Glutamatergic neuron (in vitro differentiated cells): ENCODE measurements at places on chromosomes 2 and 18.

GRCh38 chr18:61892683-61893308 is at the start of gene RNF152:
TSS of gene RNF152 (minus strand) at chr18:61893007. CDS start at chr18:61816463, 76,544 bp downstream.
- DNase-seq: peak; percentile 60

DNA sequence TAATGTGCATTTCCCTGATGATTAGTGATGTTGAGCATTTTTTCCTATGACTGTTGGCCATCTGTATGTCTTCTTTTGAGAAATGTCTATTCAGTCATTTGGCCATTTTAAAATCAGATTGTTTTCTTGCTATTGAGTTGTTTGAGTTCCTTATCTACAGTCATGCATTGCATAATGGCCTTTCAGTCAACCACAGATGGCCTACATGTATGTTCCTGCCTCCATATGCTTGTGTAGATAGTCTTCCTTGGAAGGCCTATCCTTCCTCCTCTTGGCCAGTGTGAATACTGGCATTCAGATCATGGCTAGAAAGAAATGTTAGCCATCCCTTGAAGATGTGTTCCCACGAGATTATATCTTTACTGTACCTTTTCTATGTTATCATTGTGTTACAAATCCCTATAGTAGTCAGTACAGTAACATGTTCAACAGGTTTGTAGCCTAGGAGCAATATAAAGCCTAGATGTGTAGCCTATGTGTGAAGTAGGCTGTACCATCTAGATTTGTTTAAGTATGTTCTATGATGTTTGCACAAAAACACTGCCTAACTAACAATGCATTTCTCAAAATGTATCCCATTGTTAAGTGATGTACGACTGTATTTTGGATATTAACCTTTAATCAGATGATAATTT is 65.6 kb upstream of the CD302 start:
- DNase-seq: no peak

DNA sequence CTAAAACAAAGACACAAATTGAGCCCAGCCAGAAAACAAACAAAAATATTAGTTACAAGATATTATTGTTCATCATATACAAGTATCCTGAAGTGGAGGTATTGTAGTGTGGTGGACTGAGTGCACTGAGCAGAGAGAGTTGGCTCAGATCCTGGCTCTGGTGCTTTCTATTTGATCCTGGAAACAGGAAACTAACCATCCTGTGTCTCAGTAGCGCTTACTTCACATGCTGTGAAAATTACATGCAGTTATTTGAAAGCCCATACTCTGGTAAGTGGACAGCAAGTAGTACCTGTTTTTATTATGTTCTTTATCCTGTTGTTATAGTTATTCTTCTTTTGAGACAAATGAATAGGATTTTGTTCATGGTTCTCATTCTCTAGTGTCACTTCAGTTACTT is 84.3 kb upstream of the CRIM1 start:
- DNase-seq: no peak

GRCh38 chr2:127194447-127194846 is 25.7 kb downstream of the CYP27C1 start:
- DNase-seq: no peak

DNA sequence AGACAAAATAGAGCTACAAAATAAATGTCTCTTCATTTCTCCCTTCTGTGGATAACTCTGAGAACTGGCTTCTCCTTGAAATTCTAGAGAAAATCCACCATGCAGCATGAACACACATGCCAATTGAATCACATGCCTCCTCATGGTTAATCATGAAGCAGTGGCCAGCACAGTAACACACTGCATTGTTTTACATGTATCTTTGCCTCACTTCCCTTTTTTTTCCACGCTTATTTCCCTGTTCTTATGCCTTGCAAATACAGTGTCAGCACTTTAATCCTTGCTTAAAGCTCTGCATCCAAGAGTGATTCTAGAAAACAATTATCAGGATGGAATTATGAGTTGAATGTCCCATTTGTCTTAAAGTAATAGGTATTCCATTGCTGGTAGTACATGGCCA is 50.3 kb upstream of the ZBTB7C start:
- DNase-seq: no peak

- no peak for DNase-seq
Observed at GRCh38 chr18:21315741-21316197, 73.7 kb downstream of the GREB1L start.

GRCh38 chr2:235026649-235027557 is 75.1 kb downstream of the SH3BP4 start:
- no peak for DNase-seq

- no peak for DNase-seq
Observed at GRCh38 chr2:112997151-112997550, 8.1 kb upstream of the IL36A start.

- no peak for DNase-seq
Observed at GRCh38 chr2:112137516-112138158, 548 bp upstream of the FBLN7 start.

DNA sequence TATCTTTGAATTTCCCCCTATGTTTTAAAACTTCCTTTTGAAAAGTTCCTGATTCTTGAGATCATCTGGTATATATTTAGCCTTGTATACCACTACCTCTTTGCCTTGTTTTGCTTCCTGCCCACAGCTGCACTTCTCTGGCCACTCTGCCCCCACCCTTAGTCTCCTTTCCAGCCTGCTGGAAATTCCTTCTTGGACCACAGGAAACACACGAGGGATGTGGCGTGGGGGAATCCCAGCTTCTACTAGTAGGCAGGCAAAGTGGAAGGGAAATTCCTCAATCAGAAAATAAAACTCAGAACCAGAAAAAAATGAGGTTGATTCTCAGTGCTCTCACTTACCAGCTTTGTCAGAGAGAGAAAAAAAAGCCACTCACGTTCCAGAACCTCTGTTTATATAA is 13.4 kb downstream of the IL18RAP start:
- DNase-seq: no peak

- DNase-seq: no peak
Observed at GRCh38 chr2:126921066-126921465, 22.4 kb downstream of the TEX51 start.

DNA sequence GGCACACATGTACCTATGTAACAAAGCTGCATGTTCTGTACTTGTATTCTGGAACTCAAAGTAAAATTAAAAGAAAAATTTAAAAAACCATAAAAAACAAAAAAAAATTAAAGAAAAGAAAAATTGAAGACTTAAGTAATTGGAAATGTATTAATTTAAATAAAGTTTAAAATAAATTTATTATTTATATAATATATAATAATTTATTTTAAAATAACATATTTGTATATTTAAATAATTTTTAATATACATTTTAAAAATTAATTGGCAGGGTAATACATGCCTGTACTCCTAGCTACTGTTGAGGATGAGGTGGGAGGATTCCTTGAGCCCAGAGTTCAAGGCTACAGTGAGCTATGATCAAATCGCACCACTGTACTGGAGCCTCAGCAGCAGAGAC is 1830.6 kb upstream of the CELF4 start:
- DNase-seq: no peak

DNA sequence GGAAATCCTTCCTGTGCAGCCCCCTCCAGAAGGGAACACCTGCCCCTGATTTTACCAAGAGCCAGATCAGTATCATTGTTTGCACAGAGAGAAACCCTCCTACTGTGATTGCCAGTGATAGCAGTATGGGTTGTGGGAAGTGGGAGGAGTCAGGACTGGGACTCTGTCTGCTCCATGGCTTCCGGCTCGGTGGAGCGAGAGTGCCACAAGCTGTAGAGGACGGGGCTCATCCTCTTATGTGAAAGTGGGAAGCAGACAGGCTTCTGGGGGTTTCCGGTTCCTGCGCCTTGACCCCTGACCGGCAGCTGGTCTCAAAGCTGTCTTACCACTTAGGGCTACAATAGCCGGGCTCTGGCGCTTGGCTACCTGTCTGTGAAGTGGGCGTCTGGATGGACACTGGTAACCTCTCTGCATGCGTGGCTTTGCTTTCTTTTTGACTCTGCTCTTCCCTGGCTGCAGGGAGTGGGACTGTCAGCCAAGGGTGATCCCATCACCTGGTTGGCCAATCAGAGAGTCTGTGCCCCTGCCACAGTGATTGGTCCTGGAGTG is 79.7 kb downstream of the BCL2L11 start:
- DNase-seq: no peak

DNA sequence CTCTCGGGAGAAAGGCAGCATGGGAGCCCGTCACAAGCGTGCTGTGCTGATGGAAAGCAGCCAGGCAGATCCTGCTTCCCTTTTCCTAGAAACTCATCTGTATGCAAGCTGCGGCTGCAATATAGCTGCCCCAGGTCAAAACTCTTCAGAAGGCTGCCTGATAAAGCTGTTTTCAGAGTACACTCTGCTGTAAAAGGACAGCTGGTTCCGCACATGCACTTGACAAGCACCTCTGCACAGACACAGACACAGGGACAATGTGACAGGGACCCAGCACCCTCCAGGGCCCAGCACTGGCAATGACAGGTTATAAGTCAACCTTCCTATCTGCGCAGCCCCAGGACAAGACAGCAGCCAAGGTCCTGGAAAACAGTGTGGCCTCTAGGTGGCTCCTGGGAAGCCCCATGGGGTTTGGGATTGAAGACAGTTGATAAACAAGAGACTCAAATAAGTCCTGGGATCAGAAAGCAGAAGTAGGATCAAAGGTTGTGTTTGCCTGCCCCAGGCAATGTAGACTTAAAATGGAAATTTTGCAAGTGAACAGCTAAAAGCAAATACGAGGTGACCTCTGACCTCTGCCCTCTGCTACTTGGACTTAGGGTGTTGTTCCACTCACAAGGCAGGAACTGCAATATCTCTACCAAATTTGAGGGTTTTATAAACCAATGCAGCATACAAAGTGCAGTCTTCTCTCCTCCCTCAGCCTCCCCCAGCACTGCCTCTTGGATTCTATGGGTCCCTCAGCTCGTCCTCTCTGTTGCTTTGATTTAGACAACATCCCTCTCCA is 16.9 kb downstream of the SLC66A2 start:
- DNase-seq: no peak

- DNase-seq: no peak
Observed at GRCh38 chr2:190214426-190215194, 105.0 kb downstream of the HIBCH start.

DNA sequence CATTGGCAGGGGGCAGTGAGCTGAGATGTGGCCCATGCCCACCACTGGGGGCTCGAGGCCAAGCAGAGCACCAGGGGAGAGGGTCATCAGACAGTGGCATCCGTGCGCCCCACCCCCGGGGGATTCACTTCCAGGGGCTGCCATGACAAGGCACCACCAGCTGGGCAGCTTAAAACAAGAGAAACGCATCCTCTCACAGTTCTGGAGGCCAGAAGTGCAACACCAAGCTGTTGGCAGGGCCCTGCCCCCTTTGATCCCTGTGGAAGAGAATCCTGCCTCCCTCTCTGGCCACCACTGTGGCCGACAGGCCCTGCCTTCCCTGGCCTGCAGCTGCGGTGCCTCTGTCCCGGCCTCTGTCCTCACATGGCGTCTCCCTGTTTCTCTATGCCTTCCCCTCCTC is 187.7 kb upstream of the ID2 start:
- DNase-seq: no peak

DNA sequence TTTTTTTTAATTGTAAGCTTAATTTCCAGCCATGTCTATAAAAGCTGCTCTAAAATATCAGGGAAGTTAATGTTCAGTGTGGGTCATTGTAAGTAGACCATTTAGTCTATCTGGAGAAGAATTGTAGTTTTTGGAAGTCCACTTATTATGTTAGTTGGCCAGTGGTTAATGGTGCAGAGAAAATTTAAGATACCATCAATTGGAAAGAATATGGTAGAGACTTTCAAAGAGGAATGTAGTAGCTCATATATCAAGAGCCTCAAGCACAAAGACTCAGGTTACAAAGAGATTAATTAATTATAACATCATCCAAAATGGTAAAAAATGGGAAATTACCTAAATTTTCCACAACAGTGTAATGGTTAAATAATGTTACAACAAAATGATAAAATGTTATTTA is 127.8 kb upstream of the CAVIN2 start:
- DNase-seq: no peak

DNA sequence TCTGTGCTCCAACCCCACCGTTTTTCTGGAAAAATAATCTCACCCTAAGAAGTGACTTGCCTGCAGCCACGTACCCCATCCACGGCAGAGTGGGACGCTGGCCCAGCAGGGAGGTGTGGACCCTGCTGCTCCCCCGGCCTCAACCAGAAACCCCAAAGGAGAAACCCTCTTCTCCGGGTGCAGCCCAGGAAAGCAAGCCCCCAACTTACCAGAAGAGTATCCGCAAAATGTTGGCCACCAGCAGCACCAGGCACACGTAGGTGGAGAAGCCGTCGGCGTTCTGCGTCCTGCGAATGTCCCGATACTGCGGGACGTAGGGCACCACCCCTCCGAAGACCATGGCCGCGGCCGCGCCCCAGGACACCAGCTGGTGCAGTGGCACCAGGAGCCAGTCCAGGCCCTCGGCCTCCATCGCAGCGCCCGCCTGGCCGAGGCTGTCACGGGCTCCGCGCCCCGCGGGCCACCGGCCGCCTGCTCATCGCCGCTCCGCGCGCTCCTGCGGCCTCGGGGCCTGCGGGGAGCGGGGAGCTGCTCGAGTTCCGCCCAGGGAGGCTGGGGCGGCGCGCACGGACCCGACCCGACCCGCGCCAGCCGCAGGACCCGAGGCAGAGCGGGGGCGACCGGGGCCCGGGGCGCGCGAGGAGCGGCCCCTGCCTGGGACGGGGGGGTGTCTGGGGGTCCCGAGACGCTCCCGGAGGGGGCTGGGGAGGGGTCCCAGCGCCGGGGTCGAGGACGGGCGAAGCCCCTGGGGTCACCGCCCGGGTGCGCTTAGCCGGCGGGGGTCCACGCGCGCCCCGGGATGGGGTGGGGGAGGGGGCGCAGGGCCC is 725 bp downstream of the SLC66A2 start:
- DNase-seq: peak; percentile 58

DNA sequence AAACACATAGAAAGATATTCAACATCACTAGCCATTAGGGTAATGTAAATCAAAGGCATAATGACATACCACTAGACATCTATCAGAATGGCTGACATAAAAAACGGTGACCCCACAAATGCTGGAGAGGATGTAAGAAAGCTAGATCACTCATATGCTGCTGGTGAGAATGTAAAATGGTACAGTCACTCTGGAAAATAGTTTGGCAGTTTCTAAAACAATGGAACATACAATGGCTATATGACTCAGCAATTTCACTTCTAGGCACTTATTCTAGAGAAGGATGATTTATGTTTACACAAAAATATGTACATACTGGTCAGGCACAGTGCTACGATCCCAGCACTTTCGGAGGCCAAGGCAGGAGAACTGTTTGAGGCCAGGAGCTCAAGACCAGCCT is 87.3 kb downstream of the COLEC12 start:
- no peak for DNase-seq

GRCh38 chr2:156456616-156457015 is 20.4 kb downstream of the GPD2 start:
- DNase-seq: no peak

- DNase-seq: no peak
Observed at GRCh38 chr2:10557506-10558265, 109.6 kb upstream of the ODC1 start.

- no peak for DNase-seq
Observed at GRCh38 chr18:26356045-26356785, 130.0 kb downstream of the TAF4B start.
